MG63 (cell line): ENCODE measurements at places on chromosomes 12 and 14.

GRCh38 chr12:108204117-108204987, 75.3 kb downstream of the WSCD2 start:
- no peak for DNase-seq

DNA sequence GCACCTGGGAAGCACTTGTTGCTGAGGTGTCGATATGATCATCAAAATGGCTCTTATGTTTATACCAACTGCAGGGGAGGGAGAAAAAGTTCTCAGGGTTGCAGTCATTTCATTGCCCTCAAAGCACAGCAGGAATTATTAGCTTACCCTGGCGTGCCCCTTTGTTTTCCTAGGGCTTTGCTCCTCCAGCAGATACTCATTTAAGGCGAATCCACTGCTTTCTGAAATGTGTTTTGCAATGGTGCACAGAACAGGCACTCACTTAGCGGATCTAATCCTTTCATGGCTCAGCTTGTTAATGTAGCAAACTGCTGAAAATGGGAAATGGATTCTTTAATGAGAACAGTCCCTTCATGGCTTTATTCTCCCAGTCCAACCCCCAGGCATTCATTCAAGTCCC, 76.7 kb downstream of the NKX2-1 start:
- DNase-seq: no peak

DNA sequence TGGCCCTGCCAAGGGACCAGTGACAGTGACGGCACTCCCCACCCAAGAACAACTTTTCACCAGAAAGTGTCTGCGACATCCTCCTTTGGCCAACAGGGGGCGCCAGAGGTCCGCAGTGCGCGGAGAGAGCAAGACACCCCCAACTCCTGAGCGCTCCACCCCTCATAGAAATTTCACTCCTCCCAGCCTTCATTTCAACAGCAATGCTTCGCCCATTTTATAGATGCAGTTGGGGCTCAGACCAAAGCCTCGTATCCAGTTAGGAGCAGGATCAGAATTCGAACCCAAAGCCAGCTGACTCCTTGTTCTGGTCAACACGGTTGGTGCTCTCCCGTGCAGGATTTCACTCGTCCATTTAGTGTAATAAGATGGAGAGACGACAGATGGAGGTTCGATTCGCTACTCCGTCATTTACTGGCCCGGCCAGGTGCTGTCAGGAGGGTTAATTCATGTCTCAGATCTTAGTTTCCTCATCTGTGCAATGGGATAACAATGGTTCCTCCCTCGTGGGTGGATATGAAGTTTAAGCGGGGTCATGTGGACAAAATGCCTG, 2.4 kb upstream of the POP5 start:
- peak; percentile 58 for DNase-seq

DNA sequence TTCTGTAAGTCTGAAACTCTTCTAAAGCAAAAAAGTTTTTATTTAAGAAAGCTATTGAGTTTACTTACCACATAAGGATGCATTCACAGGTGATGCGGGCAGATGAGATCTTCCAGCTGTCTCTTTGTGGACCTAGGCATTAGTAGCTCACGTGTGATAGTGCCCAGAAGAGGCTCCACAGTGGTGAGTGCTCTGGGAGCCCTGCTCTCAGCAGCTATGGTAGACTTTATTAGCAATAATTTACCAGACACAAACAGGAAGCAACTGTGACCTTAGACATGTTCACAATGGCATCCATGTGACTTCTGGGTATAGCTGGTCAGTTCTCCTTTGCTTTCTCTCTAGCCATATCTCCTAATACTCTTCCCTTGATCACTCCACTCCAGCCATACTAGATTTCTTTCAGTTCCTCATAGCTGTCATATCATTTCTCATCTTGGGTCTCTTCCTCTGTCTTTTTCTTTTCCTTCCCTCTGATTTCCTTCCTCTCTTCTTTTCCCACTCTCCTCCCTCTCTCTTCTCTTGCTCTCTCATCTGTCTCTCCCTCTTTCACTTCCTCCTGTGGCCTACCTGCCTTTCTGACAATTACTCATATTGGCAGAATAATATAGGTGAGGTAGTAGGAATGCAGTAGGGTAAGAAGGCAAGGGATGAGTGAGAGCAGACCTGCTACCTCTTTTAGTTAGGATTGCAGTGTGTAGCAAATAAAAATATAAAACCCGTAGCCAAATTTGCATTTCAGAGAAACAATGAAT, 75.2 kb upstream of the SCAF11 start:
- no peak for DNase-seq

DNA sequence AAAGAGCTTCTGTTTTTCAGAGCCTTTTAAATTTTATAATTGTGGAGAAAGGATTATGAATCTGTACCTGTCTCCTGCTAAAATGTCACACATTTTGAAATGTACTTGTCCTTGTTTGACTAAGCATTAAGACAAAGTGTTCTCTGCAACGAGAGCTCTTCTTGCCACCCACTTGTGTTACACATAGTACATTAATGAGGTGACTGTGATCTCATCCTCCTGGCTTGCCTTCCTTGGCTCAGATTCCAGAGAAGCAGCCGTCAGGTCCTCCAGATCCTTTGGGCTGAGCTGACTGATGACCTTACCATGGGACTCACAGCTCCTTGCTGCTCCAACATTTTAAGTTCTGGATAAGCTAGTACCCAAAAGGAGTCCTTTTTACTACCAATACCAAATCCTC, 81.4 kb downstream of the BBS10 start:
- peak; percentile 89 for DNase-seq

DNA sequence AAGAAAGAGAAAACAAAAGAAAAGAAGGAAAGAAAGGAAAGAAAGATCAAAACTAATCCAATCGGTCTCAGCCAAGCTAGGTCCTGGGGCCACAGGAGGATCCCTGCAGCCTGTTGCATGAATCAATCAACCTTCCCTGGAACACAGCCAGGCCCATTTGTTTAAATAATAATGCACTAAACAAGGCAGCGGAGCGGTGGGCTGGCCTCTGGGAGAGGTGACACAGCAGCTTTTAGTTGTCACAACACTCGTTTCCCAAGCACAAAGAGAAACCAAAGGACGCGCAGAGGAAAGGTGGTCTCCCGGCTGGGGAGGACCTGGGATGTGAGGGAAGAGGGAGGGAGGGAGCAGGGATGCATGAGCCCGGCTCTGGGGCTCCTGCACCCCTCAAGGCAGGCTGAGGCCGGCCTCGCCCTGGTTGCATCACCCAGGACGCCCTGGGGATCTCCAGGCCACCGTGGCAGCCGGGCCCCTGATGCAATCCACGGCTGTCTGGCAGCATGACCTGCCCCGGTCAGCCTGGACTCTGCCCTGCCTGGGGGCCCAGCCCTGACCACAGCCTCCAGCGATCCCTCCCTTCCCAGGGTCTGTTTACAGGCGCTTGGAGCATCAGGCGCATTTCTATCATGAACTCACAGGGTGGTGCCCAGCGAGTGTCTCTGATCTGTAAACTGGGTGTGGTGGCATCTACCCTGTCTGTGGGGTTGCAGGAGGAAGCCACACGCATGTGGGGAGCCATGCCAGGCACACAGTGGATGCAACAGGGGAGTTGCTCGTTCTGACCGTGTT, 32.5 kb downstream of the MMP17 start:
- DNase-seq: peak; percentile 89

DNA sequence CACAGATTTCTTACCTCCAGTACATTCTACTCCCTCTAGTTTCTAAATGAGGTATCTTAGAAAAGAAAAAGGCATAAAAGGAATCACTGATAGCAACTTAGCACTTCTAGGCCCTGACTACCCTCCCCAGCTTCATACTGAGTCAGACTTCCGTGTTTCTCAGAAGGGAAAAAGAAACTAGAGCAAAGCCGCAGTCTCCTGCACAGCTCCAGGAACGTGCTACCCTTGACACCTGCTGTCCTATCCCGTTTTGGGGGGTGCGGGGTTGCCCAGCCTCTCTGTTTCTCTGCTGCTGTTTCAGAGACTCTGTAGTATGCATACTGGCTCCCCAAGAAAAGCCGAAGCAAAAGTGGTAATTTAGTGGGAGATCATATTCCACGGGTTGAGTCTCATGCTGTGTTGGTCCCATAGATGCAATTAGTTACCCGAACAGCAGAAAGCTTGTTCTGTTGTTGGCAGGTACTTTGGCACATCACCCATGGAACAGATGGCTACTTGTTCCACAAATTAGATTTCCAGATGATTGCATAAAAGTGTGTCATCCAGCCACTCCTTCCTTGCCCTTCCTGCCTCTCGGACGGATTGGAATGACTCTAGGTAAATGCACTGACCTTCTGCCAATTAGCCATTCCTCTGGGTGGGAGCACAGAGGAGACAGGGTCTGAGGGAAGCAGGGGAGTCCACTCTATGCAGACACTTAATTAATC, 438.1 kb downstream of the FUT8 start:
- no peak for DNase-seq

GRCh38 chr12:80443974-80444666, at the start of gene PTPRQ:
Gene PTPRQ, plus strand, starts transcription at chr12:80444235. Its CDS starts 111 bp downstream, at chr12:80444346.
- DNase-seq: no peak

DNA sequence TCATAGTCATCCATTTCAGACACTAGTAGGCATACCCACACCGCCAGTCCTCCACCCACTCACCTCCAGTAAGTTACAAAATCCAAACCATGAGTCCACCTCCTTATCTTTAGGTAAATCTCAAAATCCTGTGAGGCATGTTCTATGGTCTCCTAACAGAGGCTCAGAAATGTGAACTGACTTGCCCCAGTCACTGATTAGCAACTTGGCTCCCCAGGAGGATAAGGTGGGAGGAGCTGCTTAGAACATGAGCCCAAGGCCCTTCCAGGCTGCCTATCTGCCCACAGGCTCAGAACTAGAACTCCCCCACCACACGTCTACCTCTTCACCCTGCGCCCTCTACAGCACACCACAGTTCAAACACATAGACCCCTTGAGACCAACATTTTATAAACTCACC, 19.9 kb downstream of the SETD3 start:
- DNase-seq: no peak

DNA sequence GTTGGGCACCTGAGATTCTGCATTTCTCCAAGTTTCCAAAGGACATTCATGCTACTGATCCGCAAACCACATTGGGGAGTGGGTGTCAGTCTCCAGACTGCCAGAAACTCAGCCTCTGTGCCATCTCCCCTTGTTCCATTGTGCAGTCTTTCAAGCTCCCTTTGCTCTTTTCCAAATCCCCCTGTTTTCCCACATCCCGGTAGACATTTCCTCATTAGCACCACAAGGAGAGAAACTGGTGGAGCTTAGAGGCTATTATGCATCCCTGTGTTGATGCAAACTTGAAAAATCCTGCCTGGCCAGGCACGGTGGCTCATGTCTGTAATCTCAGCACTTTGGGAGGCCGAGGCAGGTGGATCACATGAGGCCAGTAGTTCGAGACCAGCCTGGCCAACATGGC, 10.7 kb downstream of the CCDC63 start:
- no peak for DNase-seq

GRCh38 chr14:37650356-37651037, 55.1 kb downstream of the TTC6 start:
- DNase-seq: no peak

- no peak for DNase-seq
These were observed 54.4 kb downstream of the TESC start for GRCh38 chr12:117044790-117045159.

- no peak for DNase-seq
These were observed 509 bp downstream of the PLEKHG6 start for GRCh38 chr12:6310771-6311610.

- no peak for DNase-seq
These were observed 41.1 kb upstream of the CDKN3 start for GRCh38 chr14:54355698-54356097.

GRCh38 chr14:87899228-87899627, 93.8 kb downstream of the GALC start:
- DNase-seq: no peak

DNA sequence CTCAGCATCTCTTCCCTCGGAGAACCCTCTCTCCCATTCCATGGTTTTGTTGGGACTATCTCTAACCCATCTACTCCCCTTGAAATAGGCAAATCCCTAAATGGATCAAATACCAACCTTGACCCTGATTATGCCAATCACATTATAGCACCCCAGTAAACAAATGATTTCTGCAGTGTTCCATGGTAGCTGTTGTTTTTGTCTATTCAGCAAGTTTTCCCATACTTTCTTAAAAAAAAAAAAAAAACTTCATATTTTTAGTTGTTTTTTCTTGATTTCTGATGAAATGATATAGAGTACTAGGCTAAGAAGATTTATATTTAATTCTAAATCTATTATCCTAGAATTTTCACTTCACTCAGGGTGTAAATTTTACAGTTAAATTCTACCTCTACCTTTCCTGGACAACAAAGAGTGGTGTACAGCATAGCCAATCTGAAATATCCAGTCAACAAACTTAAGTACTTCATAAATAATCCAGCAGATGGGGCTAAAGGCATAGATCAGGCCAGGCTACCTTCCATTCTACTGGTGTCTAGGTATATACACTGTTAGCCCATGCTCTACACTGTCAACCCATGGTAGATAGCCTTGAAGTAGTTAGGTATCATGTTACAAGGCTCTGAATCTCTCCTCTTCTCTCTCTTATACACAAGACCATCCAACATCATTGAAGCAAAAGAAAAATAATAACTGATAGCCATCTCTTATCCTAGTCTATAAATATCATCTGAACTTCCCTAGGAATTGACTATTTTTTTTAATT, 82.2 kb downstream of the PLEKHG7 start:
- no peak for DNase-seq

- no peak for DNase-seq
These were observed 12.1 kb downstream of the C14orf180 start for GRCh38 chr14:104591506-104592291.

DNA sequence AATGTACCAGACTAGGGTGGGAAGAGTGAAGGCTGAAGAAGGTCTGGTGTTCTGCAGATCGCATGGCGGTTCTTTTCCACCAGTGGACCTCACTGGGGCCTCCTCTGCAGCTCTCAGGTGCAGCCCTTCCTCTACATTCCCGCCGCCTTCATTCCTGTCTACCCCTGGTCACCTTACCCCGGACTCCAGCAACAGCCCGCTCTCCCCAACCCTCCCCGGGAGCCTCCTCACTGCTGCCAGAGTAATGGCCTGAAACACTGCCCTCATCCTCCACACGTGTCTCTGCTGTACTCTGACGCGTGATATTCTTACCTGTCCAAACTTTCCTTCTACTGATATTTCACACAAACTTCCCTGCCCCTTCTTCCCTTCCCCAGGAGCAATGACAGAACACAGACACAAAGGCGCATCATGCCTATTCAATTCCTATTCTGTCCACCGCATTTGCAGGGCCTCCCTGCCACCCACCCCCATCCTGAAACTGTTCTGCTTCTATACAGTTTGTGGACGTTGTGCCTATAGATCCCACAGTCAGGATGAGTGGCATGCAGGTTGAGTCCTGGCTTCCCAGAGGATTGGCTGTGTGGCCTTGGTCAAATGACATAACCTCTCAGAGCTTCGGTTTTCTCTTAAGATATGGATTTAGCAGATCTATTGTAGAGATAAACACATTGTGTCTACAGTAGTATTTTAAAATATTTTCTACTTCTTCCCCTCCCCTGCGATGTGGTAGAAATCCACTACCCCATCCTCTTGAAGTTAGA, 1.7 kb upstream of the NUAK1 start:
- DNase-seq: no peak

DNA sequence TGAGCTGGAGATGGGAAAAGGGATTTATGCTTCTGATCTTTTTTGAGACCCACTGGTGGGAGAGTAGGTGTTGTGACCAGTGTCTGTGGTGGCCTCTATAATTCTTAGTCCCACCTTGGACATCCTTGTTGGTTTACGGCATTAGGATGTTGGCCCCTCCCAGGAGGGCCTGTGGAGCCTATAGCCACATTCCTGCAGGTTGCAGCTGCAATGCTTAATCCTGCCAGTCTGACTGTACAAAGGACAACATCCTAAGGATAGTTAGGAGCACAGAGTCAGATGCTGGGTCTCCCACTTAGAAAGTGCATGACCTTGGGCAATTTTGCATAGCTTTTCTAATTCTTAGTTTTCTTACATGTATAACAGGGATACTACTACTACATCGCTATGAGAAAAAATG, 150.9 kb upstream of the SLC38A2 start:
- DNase-seq: no peak
